ENCODE measurements at places on chromosomes 4 and X.

GRCh38 chr4:122827879-122828601 is 1.4 kb downstream of the FGF2 start:
- H3K36me3 ChIP-seq: no peaks in the 10 kb centered on the region
- peaks cover 23% of the 10 kb centered on the region for H3K4me1 ChIP-seq
- DNase-seq: no peak
- peaks cover 60% of the 10 kb centered on the region for H3K27me3 ChIP-seq

DNA sequence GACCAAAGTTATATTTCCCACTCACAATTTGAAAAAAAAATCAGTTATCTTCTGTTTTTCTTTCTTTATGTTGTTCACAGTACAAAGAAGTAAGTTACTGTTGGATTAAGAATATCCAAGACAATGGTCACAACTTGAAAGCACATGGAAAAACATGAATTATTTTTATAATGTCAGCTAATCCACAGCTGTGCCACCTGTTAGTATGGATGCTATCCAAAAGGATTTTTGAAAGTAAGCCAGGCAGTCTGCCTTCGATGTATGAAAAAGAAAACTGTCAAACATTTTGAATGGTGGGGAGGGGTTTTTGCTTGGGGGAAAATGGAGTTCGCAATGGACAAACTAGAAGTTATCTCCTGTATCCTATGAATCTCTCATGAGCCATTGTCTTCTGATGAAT is 6.2 kb downstream of the GPM6A start:
- H3K4me3 ChIP-seq: no peak overlapping the region
- H3K27ac ChIP-seq: no peak overlapping the region
- no peaks in the 10 kb centered on the region for H3K27me3 ChIP-seq
- no peaks in the 10 kb centered on the region for H3K4me1 ChIP-seq
- H3K36me3 ChIP-seq: no peaks in the 10 kb centered on the region
- DNase-seq: no peak

DNA sequence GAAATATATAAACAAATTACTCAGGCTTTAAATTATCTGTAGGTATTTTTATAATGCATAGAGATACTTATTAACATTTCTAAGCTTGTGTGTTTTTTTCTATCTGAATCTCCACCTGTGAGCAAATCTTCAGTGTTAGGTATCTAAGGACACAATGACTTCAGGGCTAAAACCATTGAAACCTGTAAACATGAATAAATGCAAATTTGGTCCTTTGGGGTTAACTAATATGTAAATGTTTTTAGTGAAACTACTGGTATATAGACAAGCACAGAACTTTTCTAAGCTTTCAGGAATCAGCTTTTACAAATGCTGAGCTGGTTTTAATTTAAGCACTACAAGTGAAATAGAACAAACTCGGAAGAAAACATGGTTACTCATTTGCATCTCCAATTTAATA is 147.9 kb downstream of the FBXO8 start:
- no peak for DNase-seq
- H3K27me3 ChIP-seq: no peaks in the 10 kb centered on the region
- no peak overlapping the region for H3K27ac ChIP-seq
- H3K36me3 ChIP-seq: no peaks in the 10 kb centered on the region
- no peak overlapping the region for H3K4me3 ChIP-seq
- H3K4me1 ChIP-seq: no peaks in the 10 kb centered on the region

DNA sequence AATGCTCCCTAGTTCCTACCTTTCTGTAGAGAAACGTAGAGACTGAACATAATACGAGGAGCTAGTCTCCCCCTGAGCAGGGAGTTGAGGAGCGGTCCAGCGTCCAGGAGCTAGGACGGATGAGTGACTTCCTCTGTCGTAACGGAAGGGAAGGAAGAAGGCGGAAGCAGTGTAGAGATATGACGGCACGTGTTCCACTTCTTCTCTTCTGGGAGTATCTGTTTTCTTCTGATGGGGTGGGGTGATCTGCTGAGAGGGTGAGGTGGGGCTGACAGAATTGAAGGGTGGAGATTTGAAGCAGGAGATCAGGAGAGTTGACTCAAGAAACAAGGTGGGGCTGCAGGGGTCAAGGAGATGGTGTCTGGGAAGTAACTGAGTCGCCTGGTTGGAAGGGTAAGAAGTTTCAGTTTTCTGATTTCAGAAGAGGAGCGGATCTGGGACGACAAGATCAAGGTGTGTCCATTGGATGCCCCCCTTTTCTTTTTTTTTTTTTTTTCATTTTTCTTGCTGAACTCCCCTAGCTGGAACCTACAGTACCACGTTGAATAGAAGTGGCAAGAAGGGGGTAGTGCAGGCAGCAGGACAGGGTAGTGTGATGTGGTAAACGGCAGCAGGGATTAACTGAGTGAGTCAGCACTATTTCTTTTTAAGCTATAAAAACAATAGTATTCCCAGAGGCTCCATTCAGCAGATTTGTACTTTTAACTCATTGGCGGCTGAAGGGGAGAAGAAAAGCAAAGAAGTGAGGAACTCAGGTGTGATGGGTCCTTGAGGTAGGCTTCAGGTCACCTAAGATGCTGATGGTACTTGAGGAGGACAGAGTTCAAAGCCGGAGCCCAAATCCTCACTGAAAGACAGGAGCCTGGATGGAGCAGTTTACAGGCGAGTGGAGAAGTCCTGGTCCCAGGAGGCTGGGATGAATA is 50.8 kb upstream of the SETD7 start:
- H3K4me3 ChIP-seq: no peak overlapping the region
- H3K36me3 ChIP-seq: no peaks in the 10 kb centered on the region
- no peak for DNase-seq
- H3K27me3 ChIP-seq: no peaks in the 10 kb centered on the region

DNA sequence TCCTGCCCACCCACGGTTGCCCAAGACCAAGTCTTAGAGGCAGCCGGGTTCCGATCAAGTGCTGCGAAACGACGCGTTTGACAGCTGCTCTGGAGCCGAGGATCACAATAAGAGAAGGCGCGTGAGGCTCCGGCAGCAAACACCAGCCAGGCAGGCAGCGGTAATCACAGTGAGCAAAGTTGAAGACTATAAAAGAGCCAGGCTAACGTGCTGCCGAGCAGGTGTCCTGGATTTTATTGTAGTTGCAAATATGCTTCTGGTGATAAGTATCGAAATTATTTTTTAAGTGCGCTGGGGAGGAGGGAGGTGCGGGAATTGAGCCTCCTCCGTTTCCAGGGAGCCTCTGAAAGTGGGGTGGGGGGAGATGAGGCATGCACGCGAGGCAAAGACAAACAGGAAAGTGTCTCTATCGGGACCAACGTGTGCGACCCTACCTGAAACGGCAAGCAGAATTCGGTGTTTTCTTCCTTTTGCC is 590 bp downstream of the GABRA2 start:
- H3K4me3 ChIP-seq: peak overlapping the region; percentile 5
- DNase-seq: no peak
- no peaks in the 10 kb centered on the region for H3K36me3 ChIP-seq
- no peak overlapping the region for H3K27ac ChIP-seq
- no peaks in the 10 kb centered on the region for H3K4me1 ChIP-seq
